ENCODE measurements at places on chromosomes 6 and 20.

GRCh38 chr20:58374906-58375758, 13.9 kb upstream of the VAPB start:
- DNase-seq = no peak

DNA sequence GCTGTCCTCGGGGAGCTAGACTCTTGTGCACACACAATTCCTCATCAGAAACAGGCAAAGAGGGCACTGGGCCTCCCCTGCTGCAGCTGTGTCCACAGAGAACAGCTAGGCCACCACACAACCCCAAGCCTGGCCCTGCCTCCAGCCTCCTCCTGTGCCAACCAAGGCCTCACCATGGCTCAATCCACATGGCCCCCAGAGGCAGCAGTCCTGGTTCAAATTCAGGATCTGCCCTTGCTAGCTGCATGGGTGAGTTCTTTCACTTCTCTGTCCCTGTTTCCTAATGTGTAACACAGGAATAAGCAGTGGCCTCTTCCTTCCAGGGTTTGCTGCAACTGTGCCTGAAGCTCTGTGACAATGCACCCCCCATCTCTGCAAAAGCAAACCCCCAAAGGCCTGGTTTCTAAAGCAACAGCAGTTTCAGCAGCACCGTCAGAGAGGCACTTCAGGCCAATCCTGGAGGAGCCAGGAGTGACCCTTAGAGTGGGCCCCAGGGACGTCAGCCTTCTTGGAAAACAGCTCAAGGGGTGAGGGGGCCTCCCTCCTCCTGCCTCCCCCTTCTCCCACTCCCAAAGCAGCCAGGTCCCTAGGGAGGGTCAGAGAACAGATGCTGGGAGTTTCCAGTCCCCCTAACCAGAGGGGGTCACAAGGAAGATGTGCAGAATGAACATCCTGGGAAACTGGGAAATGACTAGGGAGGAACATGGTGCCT, 2.2 kb downstream of the ADISSP start:
- DNase-seq = no peak

GRCh38 chr6:169665289-169665688, 36.5 kb downstream of the WDR27 start:
- DNase-seq = no peak

- DNase-seq = no peak
Measured at GRCh38 chr20:38751360-38751976, 3.2 kb downstream of the ACTR5 start.

GRCh38 chr20:47252879-47253307, 103.6 kb downstream of the ZMYND8 start:
- DNase-seq = no peak

DNA sequence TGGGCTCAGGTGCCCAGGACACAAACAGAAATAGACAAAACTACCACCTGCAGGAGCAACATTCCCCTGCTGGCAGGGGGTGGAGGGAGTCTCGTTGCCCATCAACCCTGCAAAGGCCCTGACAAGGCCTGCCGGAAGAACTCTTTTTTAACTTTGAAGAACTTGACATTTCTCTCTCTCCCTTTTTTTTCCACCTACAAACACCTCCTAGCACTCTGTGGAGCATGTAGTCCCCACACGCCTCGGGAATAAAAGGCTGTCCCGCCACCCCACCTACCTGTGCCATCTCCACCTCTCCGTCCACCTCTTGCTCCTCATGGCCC, 54.8 kb downstream of the GNAS-AS1 start:
- no peak for DNase-seq

GRCh38 chr20:17606001-17606400, 36.1 kb downstream of the DSTN start:
- no peak for DNase-seq

DNA sequence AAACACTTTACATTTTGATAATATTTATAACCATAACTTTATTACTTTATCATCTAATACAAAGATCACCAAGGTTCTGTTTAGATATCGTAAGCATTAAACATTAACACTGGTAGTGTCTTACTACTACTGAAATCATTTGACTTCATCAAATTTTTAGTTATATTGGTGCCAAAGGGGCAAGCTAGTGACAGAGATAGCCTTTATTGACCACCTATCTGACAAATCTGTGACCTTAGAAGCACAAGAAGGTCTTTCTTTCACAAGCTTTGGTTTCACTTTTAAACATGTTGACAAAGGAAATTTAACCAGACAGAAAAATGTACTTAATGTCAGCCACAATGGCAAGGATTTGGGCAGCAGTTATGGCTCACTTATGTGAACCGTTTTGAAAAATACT, 50.7 kb upstream of the ENPP4 start:
- DNase-seq = no peak

DNA sequence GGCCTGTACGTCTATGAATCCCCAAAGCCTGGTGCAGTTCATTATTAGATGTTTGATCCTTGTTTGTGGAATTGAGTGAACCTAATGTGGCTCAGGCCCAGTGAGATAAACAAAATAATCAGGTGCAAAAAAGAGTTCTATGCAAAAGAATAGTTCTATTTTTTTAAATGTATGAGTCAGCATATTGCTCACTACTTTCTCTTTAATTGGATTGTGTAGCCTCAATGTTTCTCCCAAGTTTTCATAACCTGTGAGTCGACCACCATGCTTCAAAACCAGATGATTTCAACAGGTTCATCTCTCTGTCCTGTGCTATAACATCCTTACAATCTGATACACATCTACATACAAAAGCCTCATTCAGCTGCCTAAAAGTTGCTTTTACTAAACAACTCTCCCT, 116.5 kb upstream of the HDAC2 start:
- DNase-seq = no peak

DNA sequence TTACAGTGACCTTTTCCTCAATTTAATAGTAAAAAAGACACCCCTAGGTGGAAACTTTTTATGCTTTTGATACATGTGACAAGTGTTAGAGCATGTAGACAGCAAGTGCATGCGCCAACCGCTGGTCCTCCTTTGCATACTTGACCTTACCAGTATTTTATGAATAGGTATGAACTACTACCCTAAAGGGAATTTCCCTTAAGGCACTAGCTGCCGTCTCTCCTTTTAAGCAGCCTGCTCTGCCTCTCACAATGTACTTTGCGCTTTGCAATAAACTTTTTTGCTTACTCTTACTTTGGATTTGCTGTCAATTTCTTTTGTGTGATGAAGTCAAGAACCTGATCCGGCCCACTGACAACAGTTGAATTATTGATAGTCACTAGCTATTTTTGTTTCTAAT, 50.6 kb upstream of the ZNF133 start:
- no peak for DNase-seq

DNA sequence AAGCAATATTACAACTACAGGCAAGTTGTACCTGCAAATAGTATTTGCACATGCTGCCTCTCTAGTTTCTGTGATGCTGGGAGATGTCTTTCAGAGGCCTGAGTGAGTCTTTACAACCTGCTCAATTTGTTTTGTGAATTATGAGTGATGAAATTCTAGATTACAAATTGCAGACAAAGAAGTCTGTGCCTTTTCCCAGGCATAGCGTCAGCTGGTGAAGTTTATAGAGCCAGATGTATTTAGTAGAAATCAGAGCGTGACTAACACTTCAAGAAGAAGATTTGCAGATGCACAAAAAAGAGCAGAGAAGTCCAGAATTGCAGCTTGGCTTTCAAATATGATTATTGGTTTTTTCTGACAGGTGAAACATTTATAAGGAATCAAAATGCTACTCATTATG, 289.9 kb downstream of the PLCB1 start:
- DNase-seq = no peak

GRCh38 chr20:62952968-62953838, 694 bp downstream of the SLC17A9 start:
- DNase-seq = no peak

DNA sequence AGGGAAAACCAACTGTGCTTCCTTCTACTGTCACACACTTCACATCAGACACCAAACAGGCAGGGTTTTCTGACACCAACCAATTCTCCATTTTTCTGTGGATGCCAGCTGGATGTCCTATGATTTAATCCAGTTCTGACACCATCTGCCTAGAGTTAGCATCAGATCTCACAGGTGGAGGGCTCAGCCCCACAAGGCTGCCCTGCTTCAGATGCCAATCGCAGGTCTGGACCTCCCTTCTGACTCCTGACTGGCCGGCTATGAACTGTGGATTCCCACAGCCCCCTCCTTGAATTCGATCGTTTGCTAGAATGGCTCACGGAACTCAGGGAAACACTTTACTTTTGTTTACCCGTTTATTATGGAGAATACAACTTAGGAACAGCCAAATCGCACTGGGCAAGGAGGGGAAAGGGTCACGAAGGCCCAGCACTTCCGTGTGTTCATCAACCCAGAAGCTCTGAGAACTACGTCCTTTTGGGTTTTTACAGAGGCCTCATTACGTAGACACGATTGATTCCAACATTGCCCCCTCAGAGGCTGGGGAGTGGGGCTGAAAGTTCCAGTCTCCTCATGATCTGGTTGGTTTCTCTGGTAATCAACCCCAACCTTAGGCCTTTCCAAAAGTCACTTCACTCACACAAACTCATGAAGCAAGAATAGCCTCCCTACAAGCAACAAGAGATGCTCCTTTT, 25.4 kb upstream of the MAS1 start:
- DNase-seq = no peak

GRCh38 chr20:13312300-13312699, 91.2 kb downstream of the ISM1 start:
- DNase-seq = no peak

DNA sequence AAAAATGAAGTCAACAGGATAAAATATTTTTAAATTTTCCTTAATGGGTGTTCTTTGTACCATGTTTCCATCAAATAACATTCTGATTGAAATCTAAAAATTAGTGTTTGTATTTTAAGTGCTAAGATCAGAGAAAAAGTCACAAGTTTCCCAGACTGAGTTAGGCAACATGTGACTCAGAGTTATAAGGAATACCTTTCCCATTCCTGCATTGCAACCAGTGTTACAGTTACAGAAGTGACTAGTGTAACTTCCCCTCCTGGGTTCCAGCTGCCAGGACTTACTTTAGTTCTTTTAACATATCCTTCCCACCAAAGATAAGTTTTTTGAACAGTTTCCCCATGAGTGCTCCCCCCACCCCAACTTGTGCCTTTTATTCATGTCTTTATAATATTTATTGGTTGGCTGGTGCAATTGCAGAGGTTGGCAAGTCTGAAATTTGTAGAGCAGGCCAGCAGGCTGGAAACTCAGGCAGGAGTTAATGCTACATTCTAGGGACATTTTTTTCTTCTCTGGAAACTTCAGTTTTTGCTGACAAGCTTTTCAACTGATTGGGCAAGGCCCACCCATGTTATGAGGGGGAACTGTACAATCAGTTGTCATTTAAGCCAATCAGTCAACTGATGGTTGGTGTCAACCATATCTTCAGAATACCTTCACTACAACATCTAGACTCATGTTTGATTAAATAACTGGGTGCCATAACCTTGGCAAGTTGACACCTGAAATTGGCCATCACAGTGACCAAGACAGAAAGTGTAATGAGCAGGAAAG, 22.9 kb upstream of the ESR1 start:
- DNase-seq = no peak

DNA sequence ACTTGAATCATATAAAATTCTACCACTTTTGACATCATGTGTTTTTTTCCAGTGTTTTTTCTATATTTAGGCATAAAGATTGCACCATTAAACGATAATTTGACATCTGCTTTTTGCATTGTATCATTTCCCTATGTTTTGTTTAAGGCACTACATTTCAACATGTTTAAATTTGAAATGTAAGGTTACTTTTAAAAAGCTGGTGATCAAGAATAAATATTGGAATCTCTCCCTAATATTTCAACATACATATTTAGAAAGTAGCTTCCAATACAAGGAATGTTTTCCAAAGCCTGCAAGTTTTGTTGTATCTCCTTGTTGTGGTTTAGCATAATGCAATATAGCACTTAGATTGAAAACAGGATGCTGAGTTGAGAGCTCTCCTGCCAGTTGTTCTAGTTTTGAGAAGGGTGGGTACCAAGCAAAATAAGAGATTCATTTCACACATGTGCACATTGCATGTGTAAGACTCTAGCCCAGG, 76.5 kb downstream of the SYNJ2 start:
- no peak for DNase-seq

GRCh38 chr6:31158863-31159855, 770 bp downstream of the TCF19 start:
- DNase-seq = no peak

GRCh38 chr6:43623880-43624785, 4.9 kb downstream of the GTPBP2 start:
- DNase-seq = no peak

GRCh38 chr20:52056203-52057062, 135.1 kb downstream of the ZFP64 start:
- DNase-seq = no peak

- no peak for DNase-seq
Measured at GRCh38 chr6:163554663-163555062, 140.1 kb downstream of the QKI start.

- DNase-seq = no peak
Measured at GRCh38 chr20:59718071-59718470, 113.7 kb downstream of the PHACTR3 start.

GRCh38 chr6:10513544-10513943, 7.6 kb upstream of the GCNT2 start:
- no peak for DNase-seq

DNA sequence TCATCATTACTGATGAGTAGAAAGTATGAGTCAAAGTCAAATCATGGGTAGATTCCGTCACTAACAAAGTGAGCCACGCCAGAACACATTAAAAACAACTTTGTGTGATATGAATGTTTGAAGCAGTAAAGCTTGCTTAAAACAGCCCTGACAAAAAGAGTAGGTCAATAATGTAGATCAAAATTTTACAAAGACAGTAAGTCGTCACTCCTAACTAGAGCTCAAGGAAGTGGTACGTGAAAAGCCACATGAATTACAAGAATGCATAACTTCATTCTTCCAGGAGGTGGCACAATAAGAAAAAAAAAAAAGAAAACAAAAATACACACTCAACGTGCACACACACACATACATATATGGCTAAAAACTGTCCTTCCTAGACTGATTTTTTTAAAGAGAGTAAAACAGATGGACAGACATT, 69.9 kb downstream of the HACE1 start:
- DNase-seq = no peak

Measured in substantia nigra (tissue), 51 donors.